ENCODE measurements at places on chromosomes 2 and 18.

DNA sequence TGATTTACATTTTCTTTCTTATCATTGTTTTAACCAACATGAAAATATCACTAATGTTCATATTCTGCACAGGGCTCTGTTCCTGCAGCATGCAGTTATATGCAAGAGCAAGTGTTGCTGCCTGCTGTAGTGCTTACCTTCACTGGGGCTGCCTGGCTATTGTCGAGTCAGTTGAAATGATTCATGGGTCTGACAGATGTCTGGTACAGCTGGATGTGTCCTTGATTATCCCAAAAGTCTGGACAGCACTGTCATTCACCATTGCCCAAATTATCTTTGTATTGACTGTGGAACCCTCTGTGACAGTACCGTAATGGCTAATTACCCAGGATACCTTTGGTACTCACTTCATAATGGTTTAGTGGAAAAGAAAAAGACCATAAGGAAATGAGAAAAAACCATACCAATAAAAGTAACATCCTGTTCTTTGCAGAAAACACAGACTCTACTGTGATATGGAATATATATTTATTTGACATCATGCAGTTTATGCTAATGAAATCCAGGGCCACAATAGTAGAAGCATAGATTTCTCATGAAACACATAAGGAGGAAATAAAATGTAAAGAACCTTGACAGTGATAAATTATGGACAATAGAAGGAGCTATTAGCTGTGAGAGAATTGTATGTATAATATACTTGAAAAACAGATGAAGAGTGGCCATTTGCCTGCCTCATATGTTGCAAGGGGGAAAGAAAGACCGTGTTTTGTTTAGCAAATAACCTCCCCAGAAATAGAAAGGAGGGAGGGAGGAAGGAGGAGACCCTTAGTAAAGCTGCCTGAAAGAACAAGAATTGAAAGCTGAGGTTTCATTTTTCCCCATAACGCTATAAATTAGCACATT lies 249.8 kb upstream of the ATP5MC3 start:
- no peak for DNase-seq

DNA sequence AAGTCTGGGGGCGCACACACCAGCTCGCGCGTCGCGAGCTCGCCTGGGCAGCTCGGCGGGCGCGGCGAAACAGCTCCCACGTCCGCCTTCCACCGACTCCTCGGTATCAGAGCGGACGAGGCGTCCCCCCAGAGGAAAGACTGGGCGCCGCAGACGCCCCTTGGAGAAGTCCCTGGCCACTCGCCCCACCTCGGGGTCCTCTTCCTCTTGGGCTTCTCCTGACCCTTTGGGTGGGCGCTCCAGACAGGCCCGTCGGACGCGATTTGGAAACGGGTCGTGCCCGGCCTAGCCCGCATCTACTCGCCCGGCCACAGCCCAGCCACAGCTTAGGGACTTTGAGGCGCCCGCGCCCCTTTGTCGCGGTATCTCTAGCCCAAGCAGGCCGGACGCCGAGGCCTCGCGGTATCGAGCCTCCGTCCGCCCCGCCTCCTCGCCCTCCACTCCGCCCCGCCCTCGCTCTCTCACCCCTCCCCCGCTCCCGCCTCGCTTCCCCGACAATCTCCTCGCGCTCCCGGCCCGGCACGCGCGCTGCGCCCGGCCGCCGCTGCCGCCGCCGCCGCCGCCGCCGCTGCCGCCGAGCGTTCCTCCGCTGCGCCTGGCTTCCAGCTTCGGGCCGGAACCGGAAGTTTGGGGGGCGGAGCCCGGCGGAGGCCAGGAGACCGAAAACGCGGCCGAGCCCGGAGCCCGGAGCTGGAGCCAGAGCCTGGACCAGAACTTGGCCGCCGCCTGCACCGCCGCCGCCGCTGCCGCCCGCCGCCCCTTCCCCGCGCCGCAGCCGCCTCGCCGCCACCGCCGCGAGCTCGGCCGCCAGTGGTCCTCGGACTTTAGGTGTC lies 749 bp upstream of the ACVR2A start:
- DNase-seq, result peak; percentile 78

DNA sequence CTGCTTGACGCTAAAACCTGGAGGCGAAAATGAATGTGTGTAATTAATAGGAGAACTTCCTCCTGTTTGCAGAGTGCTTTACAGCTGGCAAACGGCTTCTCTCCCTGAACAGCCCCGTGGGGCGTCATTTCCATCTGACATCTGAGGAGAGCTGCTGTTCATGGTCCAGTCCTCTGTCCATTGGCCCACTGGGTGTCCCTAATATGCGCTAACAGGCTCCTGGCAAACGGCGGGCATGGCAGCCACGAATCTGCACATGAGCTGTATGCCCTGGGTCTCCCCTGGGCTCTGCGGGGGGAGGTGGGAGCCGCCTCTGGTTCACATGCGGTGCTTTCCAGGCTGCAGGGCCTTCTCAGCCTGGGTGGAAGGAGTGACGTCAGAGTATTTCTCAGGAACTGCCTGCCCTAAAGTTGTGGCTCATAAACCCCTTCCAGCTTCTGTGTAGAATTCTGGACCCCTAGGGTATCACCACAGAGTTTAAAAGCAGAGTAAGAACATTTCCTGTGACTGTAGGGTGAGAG lies 73.2 kb downstream of the LRRFIP1 start:
- peak; percentile 83 for DNase-seq

GRCh38 chr2:235709969-235710879 lies 216.4 kb downstream of the AGAP1 start:
- no peak for DNase-seq

Measured in stimulated activated CD8-positive, alpha-beta memory T cell treated with anti-CD3 and anti-CD28 coated beads, Interleukin-15, amount 100 ng/mL, for 48 hours (primary cell).